ENCODE measurements at places on chromosomes 3 and 15. TPM values are rescaled to one million over a fixed set of nuclear protein-coding genes. Genes with fewer than 3 reads are reported as not detected.

The ITIH1 gene
- total RNA-seq = 0.22 TPM

DNA sequence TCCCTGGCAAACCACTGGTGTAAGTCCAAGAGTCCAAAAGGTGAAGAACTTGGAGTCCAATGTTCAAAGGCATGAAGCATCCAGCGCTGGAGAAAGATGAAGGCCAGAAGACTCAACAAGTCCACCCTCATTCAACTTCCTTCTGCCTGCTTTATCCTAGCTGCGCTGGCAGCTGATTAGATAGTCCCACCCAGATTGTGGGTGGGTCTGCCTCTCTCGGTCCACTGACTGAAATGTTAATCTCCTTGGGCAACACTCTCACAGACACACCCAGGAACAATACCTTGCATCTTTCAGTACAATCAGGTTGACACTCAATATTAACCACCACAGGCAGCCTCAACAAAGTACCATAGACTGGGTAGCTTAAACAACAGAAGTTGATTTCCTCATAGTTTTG, 245.9 kb upstream of the IGF1R start:
- DNase-seq = no peak

DNA sequence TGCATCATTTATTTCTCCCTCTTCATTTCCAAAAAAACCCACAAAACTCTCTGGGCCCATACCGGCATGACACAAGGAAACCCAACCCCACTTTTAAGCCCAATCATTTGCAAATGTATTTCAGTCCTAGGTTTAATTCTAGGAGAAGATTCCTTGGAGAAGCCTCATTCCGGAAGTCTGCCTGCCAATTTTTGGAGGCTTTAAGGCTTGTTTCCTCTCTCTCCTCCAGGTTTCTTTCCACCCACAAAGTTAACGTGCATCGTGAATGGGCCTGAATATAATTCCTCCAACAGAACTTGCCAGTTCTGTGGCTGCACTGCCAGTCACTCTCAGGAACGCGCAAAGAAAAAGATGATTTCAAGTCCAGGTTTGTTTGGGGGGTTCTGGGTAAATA, 69.9 kb upstream of the FOXP1 start:
- peak; percentile 63 for DNase-seq

DNA sequence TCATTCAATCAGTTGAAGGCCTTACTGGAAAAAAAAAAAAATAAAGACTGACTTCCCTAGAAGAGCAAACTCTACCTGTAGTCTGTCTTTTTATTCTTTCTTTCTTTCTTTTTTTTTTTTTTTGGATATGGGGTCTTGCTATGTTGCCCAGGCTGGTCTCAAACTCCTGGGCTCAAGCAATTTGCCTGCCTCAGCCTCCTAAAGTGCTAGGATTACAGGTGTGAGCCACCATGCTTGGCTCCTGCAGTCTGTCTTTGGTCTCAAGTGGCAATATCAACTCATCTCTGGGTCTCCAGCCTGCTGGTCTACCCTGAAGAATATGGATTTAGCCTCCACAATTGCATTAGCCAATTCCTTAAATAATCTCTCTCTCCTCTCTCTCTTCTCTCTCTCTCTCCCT, 167.7 kb upstream of the P2RY1 start:
- DNase-seq = no peak

DNA sequence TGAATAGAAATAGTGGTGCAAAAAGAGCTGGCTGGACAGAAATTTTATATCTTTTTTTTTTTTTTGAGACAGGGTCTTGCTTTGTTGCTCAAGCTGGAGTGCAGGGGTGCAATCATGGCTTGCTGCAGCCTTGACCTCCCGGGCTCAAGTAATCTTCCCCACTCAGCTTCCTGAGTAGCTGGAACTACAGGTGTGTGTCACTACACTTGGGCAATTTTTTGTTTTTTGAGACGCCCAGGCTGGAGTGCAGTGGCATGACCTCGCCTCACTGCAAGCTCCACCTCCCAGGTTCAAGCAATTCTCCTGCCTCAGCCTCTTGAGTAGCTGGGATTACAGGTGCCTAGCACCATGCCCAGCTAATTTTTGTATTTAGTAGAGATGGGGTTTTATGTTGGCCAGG, 22.4 kb downstream of the CHRNA3 start:
- no peak for DNase-seq

GRCh38 chr15:31377030-31377429, 50.4 kb downstream of the KLF13 start:
- no peak for DNase-seq
